ENCODE measurements at places on chromosomes 12 and 14.

GRCh38 chr12:14289601-14290000 is 75.9 kb upstream of the ATF7IP start:
- no peak for DNase-seq

DNA sequence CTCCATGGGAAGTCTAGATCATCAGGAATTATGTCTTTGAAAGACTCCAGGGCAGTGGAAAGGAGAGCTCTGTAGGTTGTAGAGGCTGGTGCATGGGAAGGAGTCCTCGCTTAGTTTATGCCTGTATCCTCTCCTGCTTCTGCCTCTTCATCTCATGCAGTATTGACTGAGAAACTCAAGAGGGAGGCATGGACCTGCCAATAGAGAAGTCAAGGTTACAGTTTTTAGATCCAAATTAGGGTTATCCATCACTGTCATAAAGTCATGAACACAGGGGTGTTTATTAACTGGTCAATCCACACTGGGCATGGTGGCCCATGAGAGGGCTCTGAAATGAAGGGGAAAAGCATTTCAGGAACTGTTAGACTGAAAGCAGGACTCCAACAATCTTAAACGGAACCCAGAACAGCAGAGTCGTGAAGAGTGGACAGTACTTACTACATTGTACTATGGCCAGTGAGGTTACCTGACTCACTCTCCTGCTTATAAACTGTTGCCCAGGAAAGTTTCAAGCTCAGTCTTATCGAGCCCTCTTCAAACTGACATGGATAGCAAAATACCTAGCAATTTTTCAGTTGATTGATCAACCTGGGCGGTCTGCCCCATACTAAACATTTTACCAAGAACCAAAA is 30.1 kb upstream of the DHRS7 start:
- no peak for DNase-seq

GRCh38 chr12:96526110-96526509 is 36.7 kb downstream of the CFAP54 start:
- no peak for DNase-seq

- peak; percentile 94 for DNase-seq
Observed at GRCh38 chr12:57904848-57905811, 36.2 kb upstream of the ATP23 start.

- DNase-seq = no peak
Observed at GRCh38 chr14:104698688-104699425, 9.4 kb downstream of the INF2 start.

GRCh38 chr12:77754086-77754485 is 76.6 kb upstream of the NAV3 start:
- no peak for DNase-seq

DNA sequence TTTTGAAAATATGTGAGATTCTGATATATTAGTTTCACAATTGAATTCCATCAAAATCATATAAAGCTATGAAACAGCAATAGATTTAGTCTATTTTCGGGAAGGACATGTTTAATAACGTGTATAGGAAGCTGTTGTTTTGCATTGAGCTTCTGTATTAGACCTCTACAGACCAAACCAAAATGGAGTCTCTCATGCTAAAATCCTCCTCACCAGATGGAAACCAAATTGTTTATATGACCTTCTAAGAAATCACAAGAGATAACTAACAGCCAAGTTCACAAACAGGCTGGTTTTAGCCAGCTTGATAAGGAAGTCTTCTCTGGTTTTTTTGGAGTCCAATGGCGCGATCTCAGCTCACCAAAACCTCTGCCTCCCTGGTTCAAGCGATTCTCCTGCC is 23.9 kb downstream of the L2HGDH start:
- DNase-seq = no peak

GRCh38 chr12:12777092-12777491 is 8.4 kb upstream of the APOLD1 start:
- DNase-seq = no peak

DNA sequence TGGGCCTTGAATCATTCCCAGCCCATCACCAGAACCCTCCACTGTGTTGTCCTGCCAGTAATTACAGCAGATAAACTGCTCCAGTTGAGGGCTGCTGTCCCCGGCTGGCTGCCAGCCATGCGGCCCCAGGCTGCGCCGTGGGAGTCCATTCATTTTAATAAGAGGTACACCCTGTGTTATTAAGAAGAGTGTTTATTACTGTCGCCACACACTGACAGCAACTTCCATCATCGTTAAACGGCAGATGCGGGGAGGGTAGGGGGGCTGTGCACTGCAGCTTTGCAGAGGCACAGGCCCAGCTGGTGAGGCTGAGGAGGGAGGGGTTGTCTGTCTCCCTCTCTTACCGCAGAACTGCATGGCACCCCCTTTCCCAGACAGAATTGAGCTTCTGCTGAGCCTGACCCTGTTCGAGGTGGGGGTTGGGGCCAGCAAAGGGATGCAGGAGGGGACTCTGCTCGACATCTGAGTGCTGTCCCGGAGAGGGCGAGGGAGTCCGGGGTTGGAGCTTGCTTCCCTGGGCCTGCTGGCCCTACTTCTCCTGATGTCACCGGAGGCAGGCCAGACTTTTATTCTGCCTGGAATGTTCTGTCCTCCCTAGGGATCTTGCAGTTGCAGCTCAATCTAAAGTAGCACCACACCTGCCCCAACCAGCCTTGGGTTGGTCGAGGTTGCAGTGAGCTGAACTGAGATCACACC is 33.8 kb upstream of the GPATCH2L start:
- peak; percentile 98 for DNase-seq

GRCh38 chr12:958588-959123 is 9.2 kb upstream of the RAD52 start:
- peak; percentile 28 for DNase-seq

GRCh38 chr14:103292426-103293374 is 41.3 kb upstream of the EIF5 start:
- peak; percentile 80 for DNase-seq

DNA sequence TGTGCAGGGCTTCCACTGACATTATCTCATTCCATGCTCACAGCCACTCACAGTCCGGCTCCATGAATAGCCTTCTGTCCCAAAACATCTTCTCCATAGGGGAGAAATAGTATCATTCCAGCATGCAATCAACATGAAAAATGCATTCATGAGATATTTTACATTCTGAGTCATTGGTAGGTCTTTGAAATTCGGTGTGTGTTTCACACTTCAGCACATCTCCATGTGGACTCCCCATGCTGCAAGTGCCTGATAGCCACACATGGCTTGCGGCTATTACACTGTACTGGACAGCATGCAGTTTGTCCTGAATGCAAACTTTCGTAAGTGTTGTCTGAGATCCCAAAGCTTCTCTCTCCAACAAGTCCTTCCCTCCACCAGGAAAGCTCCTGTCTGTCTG is 449.3 kb downstream of the MED13L start:
- no peak for DNase-seq

GRCh38 chr14:69327507-69327906 is 67.5 kb downstream of the GALNT16 start:
- DNase-seq = no peak

- DNase-seq = no peak
Observed at GRCh38 chr14:100389497-100390104, 66.5 kb downstream of the SLC25A47 start.

DNA sequence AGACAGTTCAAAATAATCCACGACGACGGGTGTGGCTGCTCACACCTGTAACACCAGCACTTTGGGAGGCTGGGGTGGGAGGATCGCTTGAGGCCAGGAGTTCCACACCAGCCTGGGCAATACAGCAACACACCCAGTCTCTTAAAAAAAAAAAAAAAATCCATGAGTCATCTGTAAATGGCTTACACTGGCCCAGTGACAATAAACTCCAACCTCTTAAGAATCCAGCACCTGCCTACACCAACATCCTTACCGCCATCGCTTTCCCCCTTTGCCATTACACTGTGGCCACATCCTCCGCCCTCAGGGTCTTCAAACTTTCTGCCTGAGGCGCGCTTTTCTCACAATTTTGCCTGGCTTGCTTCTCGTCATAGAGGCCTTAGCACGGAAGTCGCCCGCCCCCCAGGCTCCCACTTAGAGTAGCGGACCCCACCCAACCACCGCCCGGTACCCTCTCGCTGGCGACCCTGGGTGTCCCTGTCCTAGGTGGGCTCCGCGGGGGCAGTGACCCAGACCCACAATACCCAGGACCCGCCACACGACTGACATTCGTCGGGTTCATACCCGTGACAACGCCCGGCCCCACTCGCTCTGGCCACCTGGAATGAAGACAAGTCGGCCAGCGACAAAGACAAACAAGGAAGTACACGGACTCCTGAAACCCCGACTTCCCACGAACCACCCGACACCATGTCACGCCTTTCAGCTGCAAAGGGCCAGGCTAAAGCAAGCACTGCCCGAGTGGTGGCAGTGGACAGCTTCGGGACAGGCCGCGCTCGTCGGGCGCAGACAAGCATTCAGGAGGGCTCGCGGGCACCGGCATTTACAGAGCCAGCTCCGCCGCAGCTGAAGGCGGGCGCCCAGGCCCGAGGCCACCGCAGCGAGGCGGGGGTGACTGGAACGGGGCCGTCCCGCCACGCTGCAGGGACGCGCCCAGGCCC is 636 bp downstream of the GOLGA3 start:
- no peak for DNase-seq

- no peak for DNase-seq
Observed at GRCh38 chr12:121751749-121752351, 39.3 kb downstream of the TMEM120B start.

- no peak for DNase-seq
Observed at GRCh38 chr12:75525263-75525662, 13.9 kb upstream of the KRR1 start.

DNA sequence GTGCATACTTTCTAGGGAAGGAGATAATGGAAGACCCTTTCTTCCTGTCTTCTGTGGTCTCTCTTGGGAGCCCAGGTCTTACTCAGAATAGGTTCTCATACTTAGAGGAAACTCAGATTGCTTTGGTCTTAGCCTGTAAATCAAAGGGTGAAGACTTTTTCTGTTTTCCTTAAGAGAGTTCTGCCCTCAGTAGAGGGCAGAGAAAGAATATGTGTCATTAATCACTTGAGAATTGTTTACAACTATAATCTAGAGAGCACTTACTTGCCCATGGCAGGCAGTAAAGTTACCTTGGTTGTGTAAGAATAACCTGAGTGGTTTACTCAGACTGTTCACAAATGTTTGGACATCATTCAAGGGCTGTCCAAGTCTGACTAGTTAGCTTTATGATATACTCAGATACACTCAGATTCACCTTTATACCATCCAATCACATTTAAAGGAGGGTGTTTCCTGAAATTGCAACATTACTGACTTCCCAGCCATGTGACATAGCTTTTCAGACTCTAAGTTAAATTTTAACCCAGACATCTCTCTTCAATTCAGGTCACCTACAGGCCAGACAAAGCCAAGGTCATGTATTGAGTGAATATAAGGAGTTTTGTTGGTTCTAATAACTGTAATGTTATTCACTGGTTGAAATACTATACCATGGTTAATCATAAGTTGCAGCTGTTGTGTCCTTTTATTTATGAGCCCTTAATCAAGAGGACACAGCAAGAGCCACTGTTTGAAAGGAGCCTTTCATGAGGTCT is 372.2 kb downstream of the RAD51B start:
- no peak for DNase-seq

DNA sequence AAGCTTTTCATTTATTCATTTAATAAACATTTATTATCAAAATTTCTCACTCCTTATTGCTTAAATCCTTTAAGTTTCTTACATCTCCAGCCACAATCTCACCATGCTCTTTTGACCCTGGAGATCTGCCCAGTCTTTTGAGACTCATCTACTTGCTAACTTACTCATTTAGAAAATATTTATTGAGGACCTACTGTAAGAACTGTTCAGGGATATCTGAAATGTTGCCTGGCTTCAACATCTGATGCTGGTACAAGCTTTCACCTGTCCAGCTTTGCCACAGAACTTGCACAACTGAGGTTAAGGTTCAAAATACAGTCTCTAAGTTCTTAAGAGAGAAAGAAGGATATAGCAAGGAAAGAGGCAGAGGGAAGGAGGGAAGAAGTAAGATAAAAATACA is 17.5 kb upstream of the GXYLT1 start:
- no peak for DNase-seq

DNA sequence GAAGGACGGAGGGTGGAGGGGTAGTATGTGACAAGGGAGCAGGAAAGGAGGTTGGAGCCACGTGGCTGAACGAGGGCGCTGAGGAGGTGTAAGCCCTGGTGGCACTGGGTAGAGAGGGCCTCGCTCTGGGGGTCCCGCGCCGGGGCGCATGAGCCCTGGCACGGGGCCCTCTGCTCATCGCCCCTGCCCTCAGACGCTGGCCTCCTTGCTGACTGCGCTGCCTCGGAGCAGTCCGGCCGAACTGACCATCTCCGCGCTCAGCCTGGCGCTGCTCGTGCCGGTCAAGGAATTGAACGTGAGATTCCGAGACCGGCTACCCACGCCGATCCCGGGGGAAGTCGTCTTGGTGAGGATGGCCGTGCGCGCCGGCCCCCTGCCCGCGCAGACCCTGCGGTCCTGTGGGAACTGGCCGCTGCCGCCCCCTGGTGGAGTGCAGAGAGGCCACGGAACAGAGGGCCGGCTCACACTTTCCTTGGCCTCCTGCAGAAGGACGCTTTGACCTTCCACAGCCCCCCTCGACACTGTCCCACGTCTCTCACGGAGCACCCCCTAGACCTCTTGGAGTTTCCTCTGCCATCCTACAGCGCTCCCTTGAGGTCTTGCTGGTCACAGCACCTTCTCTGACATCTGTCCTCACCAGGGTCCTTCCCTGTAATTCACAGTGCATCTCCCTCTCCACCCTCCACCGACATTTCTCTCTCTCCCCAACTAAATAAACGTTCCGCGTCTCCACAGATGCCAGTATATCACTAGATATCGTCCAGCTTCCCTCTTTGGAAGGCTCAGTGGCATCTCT is 10.5 kb downstream of the ARHGEF25 start:
- DNase-seq = peak; percentile 39

GRCh38 chr14:70188659-70189455 is at the start of gene SLC8A3:
Gene SLC8A3, minus strand, starts transcription at chr14:70188951. Its CDS starts 20,529 bp downstream, at chr14:70168422.
- DNase-seq = peak; percentile 64

- no peak for DNase-seq
Observed at GRCh38 chr14:76322594-76323220, 53.2 kb upstream of the ESRRB start.

- DNase-seq = no peak
Observed at GRCh38 chr14:35412272-35413056, 7.9 kb upstream of the NFKBIA start.

DNA sequence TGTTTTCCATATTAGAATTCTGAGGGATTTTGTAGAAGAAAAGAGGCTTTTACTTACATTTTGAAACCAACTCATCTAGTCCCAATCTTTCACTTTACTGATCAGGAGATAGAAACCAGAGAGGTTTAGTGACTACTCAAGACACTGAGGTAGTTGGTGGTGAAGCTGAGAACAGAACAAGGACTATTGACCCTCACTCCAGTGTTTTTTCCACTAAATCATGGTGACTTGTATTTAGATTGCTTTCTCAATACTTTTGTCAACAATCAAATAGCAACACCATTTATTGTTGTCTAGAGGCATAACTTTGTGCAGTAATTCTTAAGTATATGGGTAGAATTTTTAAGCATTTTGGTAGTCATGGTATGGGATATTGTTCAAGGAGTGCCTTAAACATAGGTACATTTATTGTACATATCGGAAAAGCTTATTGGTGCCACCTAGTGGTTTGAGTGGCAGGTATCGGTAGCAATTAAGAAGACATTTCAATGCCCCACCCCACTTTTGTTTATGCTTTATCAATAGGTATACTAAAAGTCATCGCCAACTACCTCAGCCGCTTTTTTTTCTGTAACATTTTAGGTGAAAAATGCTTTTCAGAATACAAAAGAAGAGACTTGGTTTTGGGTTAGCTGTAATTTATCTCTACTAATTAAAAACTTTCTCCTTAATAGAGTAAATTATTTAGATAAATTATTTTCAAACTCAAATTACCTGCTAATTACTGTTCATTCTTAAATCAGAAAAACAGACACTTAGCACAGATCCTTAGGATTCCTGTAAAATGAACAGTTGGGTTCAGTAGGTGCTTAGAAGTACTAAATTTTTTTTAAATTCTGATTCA is 47.3 kb upstream of the PAWR start:
- DNase-seq = peak; percentile 56

Data from NCI-H2081 (cell line).